Fibroblast of lung (primary cell): ENCODE measurements at places on chromosomes 7 and 10. TPM values are rescaled to one million over a fixed set of nuclear protein-coding genes. Genes with fewer than 3 reads are reported as not detected.

Gene MOGAT3
- not detected in 2 replicates for polyA plus RNA-seq

GRCh38 chr7:141355032-141355431 lies 196.2 kb upstream of the AGK start:
- peak; percentile 51 for DNase-seq

- no peak for DNase-seq
These were observed 23.7 kb upstream of the ELFN1 start for GRCh38 chr7:1646391-1646790.

Gene CPVL
- polyA plus RNA-seq = 0.34 TPM in 1 of 2 replicates, not detected in the other

DNA sequence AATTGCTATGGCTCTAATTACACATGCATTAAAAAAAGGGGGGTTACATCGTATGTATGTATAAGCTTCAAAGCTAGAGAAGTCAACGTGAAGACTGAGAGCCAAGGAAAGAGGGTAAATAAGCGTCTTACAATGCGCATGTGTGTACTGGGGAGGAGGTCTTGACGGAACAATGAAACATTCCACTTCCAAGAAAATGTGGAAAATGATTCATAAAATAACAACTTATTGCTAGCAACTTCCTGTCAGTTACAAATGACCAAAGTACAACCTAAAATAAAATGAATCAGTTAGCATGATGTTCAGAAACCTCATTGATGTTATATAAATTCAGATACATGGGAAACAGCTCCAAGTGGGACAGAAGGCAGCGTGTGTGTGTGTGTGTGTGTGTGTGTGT lies 104.1 kb upstream of the RHEB start:
- DNase-seq = peak; percentile 92

DNA sequence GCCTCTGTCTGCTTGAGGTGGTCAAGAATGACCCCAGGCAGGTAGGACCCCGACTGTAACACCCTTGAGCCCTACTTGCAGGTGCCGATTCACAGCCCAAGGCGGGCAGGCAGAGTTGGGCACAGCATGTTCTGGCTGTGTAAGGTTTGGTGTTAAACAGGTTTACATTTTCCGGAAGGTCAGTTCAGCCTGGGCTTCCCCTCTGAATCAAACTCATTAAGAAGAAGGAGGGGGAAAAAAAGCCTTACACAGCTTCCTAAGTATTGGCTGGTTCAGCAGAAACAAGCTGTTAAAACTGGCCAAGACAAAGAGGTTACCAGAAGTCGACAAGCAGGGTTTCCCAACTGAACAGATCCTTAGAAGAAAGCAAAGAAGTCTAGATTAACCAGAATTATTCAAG lies 132.7 kb downstream of the PRPF18 start:
- no peak for DNase-seq

DNA sequence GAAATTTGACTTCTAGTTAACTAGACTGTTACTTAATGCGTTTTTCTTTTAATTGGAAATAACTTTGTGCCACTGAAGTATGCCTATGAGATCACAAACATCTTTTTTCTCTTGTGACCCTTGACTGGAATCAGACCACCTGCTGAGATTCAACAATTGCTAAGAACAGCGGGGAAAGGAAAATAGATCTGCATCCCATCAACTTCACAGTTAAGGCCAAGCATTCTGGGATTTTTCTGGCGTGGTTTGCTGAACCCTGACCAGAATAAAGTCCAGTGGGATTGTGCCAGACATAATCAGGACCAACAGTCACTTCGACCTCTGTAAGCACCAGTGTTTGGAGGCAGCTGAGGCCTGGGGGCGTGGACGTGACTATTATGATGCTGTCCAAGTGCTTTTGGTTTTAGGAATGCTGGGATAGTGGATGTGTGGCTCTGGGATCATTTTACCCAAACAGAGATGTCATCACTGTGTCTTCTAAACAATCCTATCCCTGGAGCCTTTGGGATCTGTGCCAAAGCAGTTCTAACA lies 373.3 kb upstream of the PRKCQ start:
- peak; percentile 80 for DNase-seq

Gene PILRB
- polyA plus RNA-seq = 6.5 and 8.8 TPM in 2 replicates

- DNase-seq = peak; percentile 65
These were observed 15.9 kb upstream of the SLC25A16 start for GRCh38 chr10:68543004-68543918.

Gene FAM237B
- polyA plus RNA-seq = 0.03 TPM in 1 of 2 replicates, not detected in the other
